ENCODE measurements at places on chromosomes 3 and 15. TPM values are rescaled to one million over a fixed set of nuclear protein-coding genes. Genes with fewer than 3 reads are reported as not detected.

DNA sequence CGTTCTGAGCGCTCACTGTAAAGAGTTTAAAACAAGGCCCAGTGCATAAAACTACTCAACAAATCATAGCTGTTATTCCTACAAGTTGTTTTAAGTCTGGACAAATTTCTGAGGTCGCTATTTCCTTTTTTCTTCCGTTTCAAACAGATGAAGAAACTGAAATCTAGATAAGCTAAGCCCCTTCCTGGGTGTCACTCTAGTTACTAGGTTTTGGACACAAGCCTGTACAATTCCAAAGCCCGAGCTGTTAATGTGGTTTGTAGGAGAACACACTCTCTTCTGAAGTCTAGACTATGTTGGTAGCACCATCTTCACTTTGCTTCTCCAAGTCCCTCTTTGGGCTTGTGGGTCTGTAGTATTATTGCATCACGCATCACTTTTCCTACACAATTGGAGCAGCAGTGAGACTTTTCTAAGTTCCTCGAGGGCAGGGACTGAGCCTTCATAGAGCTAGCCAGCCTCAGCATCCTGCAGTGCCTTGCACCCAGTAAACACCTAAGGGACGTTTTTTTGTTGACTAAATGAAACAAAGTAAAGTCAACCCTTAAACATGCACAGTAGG is 142.6 kb upstream of the PROK2 start:
- ATAC-seq, result no peak

GRCh38 chr3:178680037-178680436 is 143.8 kb downstream of the KCNMB2 start:
- ATAC-seq, result no peak

DNA sequence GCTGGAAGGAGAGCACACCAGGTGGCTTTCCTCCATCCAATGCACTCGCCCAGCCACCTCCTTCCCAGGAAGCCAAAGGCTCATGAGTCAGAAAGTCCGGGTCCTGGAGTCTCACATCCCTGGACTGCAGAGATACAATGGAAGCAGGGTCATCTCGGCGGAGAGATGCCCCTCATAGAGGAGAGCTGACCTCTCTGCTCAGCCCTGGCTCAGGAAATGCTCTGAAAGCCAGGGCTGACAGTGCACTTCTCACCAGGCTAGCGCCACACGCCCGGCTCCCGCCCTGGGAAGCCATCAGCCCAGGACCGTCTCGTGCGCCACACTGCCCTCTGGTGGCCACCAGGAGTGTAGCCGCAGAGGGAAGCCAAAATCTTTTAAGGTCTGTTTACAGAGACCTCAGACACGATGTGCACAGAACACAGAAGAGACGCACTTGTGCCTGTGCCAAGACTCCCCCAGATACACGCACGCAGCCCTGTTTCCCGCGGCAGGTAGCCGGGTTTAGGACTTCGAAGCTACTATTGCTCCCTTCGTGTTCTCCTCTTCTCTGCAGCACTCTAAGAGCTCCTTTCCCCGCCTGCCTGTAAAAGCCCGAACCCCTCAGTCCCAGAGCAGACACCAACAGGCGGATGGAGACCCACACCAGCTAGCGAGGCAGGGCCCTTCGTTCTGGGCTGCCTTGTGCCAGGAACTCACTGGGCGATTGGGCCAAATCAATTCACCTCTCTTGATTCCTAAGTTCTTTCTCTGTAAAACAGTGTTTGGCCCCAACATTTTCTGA is 9.7 kb downstream of the NTRK3 start:
- ATAC-seq, result peak; percentile 82

DNA sequence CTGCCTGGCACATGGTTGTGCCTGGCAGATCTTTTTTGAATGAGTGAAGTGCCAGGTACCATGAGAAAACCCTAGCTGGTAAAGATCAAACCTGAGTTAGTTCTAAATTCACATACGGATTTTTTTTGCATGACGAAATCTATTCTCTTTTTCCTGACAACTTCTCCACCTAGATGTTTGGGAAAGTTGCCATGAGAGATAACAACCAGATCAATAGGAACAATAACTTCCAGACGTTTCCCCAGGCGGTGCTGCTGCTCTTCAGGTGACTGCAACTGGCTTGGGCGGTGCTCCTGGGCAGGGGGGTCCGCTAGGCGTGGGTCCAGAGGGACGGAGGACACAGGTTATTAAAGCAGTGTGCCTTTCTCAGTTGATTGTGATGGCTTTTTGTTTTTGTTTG is 71.8 kb downstream of the CHDH start:
- ATAC-seq, result no peak

- no peak for ATAC-seq
Measured at GRCh38 chr3:53022647-53023046, 23.2 kb downstream of the SFMBT1 start.

DNA sequence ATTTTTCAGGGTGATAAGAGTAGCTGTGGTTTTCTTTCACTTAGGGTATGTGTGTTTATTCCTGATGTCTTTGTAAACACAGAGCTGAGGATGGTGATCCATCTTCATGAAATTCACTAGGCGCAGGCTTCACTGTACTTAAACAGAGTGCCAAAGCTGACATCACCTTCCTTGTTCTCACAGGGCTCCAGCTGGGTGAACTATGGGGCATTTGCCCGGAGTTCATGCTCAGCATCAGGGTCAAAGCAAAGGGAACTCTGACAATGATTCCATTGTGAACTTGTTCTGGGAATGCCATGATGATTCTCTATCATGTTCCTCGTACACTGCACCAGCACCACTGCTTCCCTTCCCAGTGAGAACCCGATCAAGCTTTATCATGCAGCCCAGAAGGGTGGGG is 184.8 kb upstream of the P2RY1 start:
- ATAC-seq, result no peak

- no peak for ATAC-seq
Measured at GRCh38 chr3:119662604-119663373, 2.4 kb upstream of the POPDC2 start.

DNA sequence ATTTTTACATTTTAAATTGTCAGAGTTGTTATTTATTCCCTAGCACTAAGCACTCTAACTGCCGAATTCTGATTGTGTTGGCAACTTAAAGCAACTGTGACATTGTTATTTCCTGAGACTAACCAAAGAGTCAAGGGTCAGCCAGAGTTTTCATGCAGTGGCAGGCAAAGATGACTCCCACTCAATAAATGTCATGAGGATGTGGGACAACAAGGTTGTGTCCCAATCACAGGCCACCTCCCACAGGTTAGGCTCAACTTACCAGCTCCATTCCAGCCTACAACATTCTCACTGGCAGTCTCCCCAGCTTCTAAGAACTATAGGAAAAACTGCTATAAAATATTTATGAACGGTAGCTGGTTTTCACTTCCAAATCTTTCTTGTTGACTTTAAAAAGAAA is 80.1 kb downstream of the RSL24D1 start:
- no peak for ATAC-seq

GRCh38 chr3:190012784-190013183 is 107.9 kb downstream of the P3H2 start:
- ATAC-seq, result no peak

GRCh38 chr3:40504636-40505430 is 1.0 kb upstream of the ZNF620 start:
- ATAC-seq, result peak; percentile 74

DNA sequence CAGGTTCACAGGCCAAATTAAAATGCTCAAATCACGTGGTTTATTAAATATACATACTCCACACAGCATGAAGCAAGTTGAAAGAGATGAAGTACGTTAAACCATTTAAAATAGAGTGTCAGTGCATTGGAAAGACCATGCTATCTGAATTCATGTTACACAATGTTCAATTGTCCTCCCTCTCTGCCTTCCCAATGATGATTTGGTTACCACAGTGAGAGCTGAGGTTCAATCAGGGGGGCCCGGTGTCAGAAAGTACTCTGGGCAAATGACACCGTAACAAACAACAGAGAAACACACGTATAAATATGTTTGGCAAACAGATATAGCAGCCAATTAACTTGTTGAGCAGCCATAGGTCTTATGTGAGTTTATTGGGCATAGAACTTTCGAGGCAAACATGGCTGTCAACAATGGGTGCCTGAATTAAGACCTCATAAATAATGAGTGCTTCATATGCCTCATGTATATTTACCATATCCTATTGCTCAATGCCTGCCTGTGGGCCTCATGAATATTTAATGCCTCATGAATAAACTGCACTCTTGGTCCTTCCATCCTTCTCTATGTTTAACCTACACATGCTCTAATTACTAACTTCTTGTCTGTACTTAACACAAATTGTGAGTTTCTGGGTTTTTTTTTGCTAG is 641.5 kb downstream of the PLOD2 start:
- no peak for ATAC-seq

- no peak for ATAC-seq
Measured at GRCh38 chr3:197302696-197303341, 4.4 kb upstream of the DLG1 start.

GRCh38 chr3:192747145-192747544 is 19.8 kb upstream of the FGF12 start:
- ATAC-seq, result no peak

GRCh38 chr15:39432912-39433348 is 147.9 kb upstream of the THBS1 start:
- no peak for ATAC-seq

DNA sequence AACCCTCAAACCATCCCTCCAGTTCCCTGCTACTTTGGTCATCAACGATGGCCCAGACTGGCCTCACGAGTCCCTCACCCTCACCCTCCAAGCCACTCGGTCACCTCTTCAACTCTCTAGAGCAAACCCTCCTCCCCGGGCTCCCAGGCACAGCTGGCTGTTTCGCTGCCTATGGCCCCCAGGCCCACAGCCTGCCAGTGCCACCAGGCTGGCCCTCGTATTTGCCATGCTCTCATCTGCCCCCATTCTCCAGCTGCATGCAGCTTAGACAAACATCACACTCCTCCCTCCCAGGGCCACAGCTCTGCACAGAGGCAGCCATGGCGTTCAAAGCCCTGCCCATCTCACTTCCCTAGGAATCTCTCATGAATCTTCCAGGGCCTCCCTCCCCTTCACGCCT is 13.8 kb downstream of the RAB43 start:
- ATAC-seq, result no peak

GRCh38 chr3:156702367-156702766 is 28.0 kb downstream of the TIPARP start:
- no peak for ATAC-seq

DNA sequence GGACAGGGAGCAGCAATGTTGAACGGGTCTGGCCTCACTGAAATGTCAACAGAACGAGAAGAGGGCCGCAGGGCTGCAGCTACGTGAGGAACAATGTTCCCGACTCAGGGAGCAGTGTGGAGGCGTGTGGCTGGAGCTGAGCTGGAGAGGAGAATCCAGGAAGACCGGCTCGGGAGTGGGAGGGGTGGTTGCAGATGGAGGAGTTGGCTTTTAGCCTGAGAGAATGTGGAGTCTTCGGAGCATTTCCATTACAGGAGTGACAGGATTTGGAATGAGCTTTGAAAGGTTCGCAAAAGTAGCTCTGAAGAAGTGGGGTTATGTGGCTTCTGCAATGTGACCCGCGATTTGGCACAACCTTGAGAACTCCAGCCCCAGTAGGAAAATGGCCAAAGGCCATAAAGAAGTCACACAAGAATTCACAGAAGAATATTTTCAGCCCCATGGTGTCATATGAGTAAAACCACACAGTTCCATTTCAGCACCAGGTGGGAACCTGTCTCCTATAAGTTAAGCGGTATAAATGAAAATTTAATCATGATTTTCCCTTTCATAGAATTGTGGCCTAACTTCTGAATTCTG is 78.8 kb upstream of the NSMCE3 start:
- ATAC-seq, result no peak

DNA sequence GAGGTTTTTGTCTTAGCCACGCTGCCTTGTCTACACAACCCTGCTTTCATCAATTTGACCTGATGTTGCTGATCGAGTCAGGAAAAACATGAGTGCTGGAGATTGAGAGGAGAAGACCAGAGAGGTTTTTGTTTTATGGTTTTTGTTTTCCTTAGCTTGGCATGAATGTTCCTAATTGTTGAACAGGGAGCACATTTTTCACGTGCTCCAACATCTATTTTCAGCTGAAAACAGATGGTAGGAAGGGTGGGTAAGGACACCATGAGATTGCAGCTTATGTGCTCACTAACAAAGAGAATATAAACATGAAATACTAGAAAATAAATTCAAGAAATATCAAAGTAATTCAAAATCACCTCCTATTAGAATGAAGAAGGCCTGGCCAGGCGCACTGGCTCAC is 79.9 kb upstream of the LMCD1 start:
- ATAC-seq, result no peak

The KNG1 gene
- not detected for total RNA-seq

The ZDHHC23 gene
- total RNA-seq, result 4.1 TPM

The IL20RB gene
- 1.6 TPM for total RNA-seq

The FBXL22 gene
- total RNA-seq, result 0.74 TPM

The GP9 gene
- total RNA-seq, result not detected

The CKMT1A gene
- 0.28 TPM for total RNA-seq

The MYRIP gene
- not detected for total RNA-seq

The SENP5 gene
- total RNA-seq, result 37.2 TPM

The PRSS50 gene
- total RNA-seq, result not detected

The GOLGA6D gene
- total RNA-seq, result not detected
